ENCODE measurements at places on chromosomes 3 and 15.
A peak's percentile ranks its signal among the peaks of the same experiment; 100 is the strongest.

DNA sequence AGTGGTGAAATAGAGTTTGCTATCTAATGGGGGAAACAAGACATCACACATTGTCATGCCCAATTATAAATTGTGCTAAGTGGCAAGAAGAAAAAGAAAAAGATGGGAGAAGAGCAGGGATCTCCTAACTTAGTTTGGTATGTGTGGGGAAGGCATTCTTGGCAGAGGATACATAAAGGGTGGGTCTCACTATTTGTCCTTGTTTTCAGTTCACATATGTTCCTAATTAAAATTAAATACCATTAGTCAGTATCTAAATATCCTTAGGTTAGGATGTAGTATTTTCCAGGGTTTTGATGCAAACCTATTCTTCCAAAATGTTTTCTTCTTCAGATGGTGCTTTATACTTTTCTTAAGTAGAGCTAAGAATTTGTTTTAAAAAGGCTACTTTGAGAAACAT is 173.7 kb downstream of the B3GALNT1 start:
- DNase-seq, result no peak

DNA sequence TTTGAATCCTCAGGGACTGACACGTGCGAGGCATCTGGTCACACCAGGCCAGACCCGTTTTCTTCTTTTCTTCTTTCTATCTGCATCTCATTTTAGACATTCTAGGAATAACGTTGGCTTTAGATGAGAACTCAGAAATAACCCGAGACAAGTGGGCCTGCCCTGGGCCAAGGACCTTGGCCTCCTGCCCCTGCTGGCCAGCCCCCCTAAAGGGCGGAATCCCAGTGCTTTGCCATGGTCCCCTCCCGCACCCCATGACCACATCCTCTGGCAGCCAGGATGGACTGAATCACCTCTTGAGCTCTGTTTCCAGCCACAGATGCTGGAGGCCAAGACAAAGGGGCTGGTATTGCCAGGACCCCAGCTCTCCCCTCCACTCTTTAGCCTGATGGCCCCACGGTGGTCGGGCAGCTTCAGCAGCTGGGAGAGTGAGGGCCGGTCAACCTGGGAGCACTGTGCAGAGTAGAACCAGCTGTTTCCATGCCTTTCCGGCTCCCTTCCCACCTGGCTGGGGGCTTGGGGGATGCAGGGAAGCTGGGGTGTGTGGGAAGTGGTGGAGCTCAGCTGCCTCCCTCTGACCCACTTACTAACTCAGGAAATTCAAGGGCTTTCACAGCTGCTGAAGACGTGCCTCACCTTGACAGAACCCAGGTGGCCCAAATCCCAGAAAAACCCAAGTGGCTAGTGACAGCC is 190.9 kb downstream of the FAM43A start:
- no peak for DNase-seq

GRCh38 chr15:61621146-61621545 is 392.0 kb upstream of the RORA start:
- no peak for DNase-seq

- DNase-seq, result no peak
These were observed 13.8 kb downstream of the PTPN9 start for GRCh38 chr15:75565062-75565970.

DNA sequence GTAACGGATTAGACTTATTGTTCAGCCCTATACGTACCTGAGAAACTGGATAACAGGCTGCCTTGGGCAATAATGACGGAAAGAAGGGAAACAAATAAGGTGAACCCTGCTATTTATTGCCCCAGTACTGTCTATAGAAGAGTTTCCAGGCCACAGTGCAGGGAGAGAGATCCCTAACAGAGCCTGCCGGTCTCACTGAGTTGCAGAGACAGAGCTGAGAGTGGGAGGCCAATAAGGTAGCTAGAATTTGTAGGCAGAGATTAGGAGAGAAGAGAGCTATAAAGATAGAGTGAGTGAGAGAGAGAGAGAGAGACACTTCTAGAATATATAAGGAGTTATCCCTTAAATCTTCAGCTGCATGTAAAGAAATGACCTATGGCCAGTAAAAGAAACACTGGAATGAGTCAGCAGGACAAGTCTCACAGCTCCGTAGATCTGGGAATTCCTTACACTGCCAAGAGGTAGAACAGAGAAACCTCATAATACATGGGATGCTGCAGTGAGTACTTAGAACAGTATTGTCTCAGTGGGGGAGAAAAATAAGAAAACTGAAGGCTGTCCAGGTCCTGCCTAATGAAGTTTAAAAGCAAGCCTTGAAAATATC is 51.8 kb downstream of the ST3GAL6 start:
- no peak for DNase-seq

DNA sequence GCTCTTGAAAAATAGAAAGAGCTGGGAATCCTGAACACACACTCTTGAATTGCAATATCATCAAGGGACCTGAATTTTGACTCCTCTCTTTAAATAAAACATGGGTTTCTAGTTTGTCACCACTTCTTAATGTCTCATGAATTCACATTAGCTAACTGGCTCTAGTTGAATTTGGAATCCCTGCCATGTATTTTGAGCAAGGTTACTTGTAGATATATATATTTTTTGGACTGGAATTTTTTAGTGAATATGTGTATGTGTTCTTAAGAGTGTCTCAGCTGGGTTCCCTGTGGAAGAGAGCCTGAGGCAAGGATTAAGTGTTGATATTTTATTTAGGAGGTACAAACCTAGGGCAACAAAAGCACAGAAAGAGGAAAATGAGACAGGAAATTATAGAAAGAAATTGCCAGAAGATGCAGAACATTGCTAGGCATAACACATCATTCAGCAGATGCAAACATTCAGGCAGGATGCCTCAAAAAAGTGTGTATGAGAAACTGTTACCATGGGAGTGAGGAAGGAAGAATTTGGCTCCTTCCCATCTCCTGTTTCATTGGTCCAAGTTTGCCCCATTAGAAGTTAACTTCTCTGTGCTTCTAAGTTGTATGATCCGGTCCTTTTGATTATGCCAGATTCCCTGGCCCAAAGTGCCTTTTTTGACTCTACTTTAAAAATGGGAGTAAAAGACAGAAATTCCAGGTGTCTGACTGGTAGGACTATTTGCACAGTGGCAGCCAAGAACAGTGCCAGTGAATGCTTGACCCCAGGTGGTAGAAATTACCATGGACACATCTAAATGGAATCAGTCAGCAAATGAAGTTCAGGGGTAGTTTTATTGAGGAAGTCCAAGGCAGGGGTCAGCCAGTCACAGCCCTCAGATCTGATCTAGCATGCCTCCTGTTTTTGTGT is 253.7 kb upstream of the TGFBR2 start:
- no peak for DNase-seq

DNA sequence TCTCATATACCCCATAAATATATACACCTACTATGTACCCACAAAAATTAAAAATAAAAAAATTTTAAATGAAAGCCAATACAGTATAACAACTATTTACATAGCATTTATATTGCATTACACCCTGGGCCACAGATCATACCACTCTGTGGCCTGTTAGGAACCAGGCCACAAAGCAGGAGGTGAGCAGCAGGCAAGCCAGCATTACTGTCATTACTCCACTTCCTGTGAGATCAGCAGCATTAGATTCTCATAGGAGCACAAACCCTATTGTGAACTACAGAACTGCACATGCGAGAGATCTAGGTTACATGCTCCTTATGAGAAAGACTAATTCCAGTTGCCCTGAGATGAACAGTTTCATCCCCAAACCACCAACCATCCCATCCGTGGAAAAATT is 17.4 kb downstream of the FILIP1L start:
- no peak for DNase-seq

- no peak for DNase-seq
These were observed 19.2 kb downstream of the CLDN11 start for GRCh38 chr3:170437696-170438407.

- DNase-seq, result no peak
These were observed 42.2 kb downstream of the TBC1D2B start for GRCh38 chr15:78035321-78035751.

DNA sequence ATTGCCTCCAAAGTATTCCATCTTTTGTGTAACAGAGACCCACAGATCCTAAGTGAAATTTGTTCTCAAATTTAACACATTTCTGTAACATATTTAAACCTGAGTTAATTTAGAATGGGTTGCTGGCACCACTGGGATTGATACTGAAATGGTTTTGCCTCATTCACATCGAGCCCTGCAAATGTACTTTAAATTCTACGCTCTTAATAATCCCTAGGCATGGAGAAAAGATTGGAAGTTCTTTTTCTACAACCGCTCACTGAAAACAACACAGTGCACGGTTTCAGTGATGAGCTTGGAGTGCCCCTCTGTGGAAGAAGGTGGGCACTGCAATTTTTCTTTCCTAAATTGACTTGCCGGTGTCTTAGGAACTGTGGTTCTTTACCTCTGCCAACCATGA is 109.9 kb upstream of the ATP11B start:
- DNase-seq, result peak; percentile 23

GRCh38 chr3:11322931-11323330 is 50.7 kb downstream of the ATG7 start:
- no peak for DNase-seq

GRCh38 chr3:183265834-183266417 is 12.9 kb downstream of the B3GNT5 start:
- DNase-seq, result no peak

DNA sequence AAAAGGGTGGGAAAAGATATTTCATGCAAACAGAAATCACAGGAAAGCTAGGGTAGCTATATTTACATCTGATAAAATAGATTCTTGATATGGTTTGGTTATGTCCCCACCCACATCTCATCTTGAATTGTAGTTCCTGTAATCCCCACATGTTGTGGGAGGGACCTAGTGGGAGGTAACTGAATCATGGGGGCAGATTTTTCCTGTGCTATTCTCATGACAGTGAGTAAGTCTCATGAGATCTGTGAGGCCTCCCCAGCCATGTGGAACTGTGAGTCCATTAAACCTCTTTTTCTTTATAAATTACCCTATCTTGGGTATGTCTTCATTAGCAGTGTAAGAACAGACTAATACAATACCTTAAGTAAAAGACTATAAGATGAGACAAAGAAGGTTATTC is 558.1 kb downstream of the RSL24D1 start:
- no peak for DNase-seq

DNA sequence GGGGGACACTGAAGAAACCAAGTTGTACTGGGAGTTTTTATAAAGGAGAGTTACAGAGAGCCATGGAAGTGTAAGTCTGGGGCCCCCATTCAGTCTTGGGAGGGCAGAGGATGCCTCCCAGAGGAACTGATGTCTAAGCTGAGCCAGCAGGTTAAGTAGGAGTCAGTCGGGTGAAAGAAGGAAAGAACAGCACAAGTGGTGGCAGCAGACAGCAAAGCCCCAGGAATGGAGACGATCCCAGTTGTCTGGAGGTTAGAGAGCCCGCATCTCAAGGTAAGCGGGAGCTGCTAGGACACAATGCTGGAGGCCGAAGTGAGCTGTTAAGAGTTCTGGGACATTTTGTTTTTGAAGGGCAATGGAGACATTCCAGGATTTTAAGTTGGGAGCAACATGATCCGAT is 88.8 kb downstream of the TAMM41 start:
- no peak for DNase-seq

GRCh38 chr3:175267121-175267531 is 408.0 kb downstream of the NAALADL2 start:
- no peak for DNase-seq

GRCh38 chr3:45440562-45440961 is 52.2 kb downstream of the LARS2 start:
- DNase-seq, result no peak

DNA sequence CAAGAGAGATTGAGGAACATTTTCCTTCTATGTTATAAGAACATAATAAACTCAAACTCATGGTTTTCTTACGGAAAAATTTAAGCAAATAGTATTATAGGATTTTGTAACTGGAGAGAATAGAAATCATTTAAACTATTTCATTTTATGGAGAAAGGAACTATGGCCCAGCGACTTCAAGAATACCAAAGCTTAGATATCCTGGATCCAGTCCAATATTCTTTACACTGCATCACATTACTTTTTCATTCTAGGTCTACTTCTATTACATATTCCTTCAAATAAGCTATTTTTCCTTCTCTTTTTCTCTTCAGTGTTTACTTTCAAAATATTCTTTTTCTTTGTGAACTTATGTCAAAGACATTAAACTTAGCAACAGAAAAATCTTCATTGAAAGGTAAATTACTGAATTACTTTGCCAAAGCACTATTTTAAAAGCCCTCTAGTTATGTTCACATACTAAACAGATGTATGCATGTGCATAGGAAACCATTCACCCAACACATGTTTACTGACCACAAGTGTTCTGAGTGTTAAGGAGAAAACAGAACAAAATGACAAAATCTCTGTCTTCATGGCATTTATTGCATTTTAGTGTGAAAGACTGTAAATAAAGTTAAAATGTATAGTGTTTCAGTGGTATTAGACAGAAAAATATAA is 20.4 kb downstream of the KPNA4 start:
- no peak for DNase-seq

DNA sequence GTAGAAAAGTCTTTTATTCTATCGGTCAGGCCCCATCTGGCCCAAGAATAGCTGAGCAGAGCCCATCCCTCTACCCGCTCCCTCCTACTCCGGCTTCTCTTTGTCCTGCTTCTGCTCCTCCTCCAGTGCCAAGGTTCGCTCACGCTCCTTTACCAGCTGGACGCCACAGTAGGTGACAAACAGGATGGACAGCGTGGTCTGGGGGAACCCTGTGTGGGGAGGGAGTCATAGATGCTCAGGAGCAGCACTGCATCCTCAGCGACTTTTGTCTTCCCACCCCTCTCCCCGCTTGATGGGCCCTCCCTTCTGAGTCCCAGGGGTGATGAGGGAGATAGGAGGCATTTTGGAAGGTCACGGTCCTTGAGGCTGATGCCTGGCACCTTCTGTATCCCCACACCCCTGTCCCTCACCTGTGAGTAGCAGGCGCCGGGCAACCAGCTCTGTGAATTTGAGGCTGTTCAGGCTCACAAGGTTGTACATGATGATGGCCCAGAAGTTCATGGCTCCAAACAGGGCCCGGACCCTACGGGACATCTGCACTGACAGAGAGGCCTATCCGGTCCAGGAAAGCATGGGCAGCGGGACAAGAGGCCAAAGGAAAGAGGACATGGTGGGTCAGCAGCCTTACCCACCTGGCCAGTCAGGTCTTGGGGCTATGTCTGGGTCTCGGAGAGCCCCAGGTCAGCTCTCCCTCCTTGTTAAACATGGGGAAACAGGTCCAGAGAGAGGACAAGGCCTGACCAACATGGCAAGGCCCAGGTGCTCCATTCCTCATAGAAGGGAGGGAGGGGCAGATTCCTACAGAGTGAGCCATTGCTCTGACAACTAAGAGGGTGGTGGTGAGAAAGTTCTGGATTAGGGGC is 7.6 kb downstream of the KLHL40 start:
- DNase-seq, result no peak
